Activated T-helper 2 cell treated with anti-CD3 and anti-CD28 coated beads, Interferon-gamma antibody, Interleukin-2, Interleukin-4, amounts not matched to agents 10 μg/mL and 5 μg/mL and 100 μg/mL, durations not matched to agents 14 hours and 24 hours and 36 hours (primary cell): ENCODE measurements at places on chromosomes 6 and 20. TPM values are rescaled to one million over a fixed set of nuclear protein-coding genes. Genes with fewer than 3 reads are reported as not detected.

Gene LSM2
- total RNA-seq, result 130 TPM in 2 replicates

Gene NKAPL
- total RNA-seq, result not detected in 2 replicates

Gene AIF1
- total RNA-seq, result 71.8 and 78.2 TPM in 2 replicates

DNA sequence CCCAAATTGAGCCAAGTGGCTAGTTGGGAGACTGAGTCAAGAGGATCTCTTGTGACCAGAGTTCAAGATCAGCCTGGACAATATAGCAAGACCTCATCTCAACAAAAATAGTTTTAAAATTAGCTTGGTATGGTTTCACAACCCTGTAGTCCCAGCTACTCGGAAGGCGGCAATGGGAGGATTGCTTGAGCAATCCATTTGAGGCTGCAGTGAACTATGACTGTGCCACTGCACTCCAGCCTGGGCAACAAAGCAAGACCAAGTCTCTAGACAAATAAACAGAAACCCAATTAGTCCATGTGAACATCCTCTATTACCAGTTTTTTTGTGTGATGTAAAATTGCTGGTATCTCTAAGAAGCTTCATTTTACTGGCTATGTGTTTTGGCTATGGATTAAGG, 106.2 kb downstream of the TULP4 start:
- no peak for DNase-seq

Gene CLIC5
- 3.0 and 3.8 TPM in 2 replicates for total RNA-seq

Gene OPN5
- not detected in 2 replicates for total RNA-seq

- DNase-seq, result no peak
Measured at GRCh38 chr20:4017051-4017712, 1.8 kb upstream of the RNF24 start.

DNA sequence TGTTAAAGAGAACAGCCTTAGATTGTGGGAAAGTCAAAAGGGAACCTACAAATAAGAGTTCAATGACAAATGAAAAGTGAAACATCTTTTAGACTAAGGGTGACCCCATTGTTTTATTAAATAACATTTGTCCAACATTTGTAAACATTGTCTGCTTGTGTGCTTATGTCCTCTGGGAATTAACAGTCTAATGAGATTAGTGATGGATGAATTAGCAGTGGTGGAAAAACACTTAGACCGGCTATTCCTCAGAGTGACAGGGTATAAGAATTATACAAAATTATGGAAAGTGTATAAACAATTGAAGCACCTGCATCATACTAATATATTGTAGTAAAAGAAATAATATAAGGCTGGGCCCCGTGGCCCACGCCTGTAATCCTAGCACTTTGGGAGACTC, 29.3 kb upstream of the HFE start:
- no peak for DNase-seq

GRCh38 chr6:160967833-160968232, 23.7 kb upstream of the MAP3K4 start:
- no peak for DNase-seq

DNA sequence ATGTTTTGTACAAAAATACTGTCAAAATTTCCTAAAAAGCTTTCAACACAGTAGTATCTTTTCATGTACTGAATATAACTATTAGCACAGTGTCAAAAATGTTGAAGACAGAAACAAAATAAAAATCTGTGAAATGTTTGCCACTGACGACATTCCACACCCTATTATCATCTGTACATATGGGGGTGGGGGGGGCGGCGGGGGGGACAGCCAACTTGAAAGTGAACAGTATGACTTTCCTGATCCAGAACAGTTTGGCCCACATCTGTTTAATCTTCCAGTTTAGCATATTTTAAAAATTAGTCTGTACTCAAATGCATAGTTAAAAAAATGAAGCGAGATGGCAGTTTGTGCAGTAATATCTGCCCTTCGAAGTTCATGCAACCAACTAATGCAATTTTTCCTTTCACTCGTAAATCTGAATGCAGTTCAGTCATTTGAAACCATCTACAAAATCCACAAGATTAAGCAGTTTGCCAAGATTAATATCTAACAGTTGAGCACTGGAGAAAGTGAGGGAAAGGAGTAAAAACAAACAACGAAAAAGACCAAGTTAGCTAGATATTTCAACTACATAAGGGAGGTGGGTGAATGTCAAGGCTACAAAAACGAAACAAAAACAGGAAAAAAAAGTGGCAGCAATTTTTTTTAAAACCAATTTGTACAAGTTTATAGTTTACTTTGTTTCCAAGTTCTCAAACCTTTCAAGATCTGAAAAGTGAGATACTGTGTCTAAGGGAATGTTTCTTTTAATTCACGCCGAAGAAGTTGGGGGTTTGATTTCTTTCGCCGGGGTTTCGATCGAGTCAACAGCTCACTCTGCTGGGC, 1.9 kb downstream of the CITED2 start:
- DNase-seq, result no peak

Gene HSPA1L
- total RNA-seq, result 2.1 and 2.4 TPM in 2 replicates
